ENCODE measurements at places on chromosomes 6 and 20.

DNA sequence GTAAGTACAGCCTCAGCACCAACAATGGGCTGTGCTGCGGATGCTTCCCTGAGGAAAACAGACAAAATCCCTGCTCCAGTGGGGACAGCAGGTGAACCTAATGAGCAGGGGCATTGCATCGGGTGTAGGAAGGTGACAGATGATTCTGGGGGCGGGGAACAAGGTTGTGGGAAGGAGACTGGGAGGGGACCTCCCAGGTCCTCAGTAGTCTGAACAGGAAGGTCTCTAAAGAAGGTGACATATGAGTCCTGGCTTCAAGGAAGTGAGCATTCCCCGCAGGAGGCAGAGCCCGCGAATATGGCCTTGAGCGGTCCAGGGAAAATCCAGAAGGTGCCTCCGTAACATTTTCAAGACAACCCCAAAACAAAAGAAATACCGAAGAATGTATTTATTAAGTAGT, 19.4 kb downstream of the ULBP1 start:
- no peak for DNase-seq

- DNase-seq, result no peak
Measured at GRCh38 chr6:113997116-113997515, 26.2 kb upstream of the HDAC2 start.

- peak; percentile 9 for DNase-seq
Measured at GRCh38 chr20:33947709-33948295, 45.9 kb upstream of the RALY start.

DNA sequence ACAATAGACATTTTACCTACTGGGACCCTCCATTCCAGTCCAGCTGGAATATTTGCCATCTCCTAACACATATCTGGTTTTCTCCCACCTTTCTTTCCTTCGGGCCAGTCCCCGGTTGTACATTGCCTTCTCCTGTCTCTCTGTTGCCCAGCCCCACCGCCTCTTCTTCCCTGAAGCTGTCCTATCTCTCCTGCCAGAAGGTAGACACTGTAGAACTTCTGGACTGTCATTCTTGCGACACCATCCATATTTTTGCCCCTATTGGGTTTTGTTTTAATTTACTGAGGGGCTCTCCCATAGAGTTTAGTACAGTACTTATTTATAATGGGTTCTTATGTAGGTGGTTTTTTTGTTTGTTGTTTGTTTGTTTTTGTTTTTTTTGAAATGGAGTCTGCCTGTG, 4.9 kb downstream of the PTK7 start:
- DNase-seq, result no peak

- peak; percentile 50 for DNase-seq
Measured at GRCh38 chr6:107823047-107823557, 1.0 kb downstream of the SCML4 start.

GRCh38 chr6:109079981-109080380, 14.7 kb downstream of the SESN1 start:
- DNase-seq, result no peak

- DNase-seq, result no peak
Measured at GRCh38 chr6:104700371-104701185, 159.1 kb downstream of the HACE1 start.

GRCh38 chr6:139250296-139251044, 41.3 kb downstream of the TXLNB start:
- DNase-seq, result peak; percentile 16

GRCh38 chr6:20448828-20449227, 47.1 kb downstream of the E2F3 start:
- no peak for DNase-seq

GRCh38 chr6:109303640-109304283, 78.5 kb downstream of the CD164 start:
- no peak for DNase-seq

DNA sequence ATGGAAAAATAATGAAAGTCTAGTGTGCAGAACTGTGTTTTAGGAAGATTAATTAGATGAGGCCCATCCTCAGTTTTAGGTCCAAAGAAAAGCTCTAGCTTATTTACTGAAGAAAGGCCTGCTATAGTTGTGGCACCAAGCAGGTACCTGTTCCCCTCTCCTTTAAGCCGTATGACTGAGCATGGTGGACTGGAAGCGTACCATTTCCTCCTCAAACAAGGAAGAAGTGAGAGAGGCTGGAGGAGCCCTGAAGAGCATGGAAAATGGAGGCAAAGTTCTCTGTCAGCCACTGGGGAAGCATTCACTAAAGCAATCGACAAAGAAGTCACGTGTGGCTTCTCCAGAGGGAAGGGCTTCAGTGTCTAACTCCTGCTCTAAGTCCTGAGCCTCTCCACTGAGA, 100.2 kb downstream of the MAN1A1 start:
- no peak for DNase-seq

- DNase-seq, result no peak
Measured at GRCh38 chr20:18058661-18059467, 1.1 kb upstream of the OVOL2 start.

GRCh38 chr6:139253656-139254055, 38.1 kb downstream of the TXLNB start:
- DNase-seq, result no peak

- no peak for DNase-seq
Measured at GRCh38 chr20:63326314-63327230, 33.6 kb downstream of the COL20A1 start.

DNA sequence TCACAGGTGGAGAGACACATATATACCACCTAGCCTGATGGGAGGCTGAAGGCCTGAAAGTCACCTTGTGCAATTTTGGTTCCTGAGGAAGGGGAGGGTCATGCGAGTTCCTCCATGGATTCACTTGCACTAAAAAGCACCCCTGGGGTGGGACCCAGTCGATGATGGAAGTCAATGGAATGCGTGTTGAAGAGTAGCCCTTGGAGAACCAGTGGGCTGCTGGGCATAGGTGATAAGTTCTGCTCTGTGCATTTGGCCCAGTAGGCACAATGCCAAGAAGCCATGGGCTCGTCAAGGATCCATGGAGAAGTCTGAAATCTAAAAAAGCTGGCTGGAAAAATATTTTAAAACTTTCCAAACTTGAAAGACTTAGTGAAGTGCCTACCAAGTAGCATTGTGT, 18.9 kb upstream of the SCRT2 start:
- no peak for DNase-seq

GRCh38 chr6:81625216-81625615, 127.3 kb downstream of the TENT5A start:
- DNase-seq, result no peak
